ENCODE measurements at places on chromosomes 5 and 9.
A peak's percentile ranks its signal among the peaks of the same experiment; 100 is the strongest.

GRCh38 chr5:128084228-128085167 lies 932 bp downstream of the SLC12A2 start:
- DNase-seq, result peak; percentile 25

DNA sequence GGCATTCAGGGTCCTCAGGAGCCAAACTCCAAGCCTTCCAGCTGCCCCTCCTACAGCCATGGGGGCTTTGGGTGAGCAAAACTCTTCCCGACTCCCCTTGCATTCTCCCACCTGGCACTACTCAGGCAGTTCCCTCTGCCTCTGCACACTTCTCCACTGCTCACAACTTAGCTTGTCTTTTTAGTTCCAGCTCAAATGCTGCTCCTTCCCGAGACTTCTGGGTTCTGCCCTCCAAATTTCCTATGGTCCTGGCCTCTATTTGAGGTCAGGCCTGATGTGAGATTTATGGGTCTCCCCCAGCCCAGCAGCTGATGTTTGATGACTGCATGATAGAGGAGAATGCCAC lies 5.7 kb upstream of the SLC25A48 start:
- no peak for DNase-seq

GRCh38 chr5:105230516-105231157 lies 1668.0 kb upstream of the NUDT12 start:
- DNase-seq, result no peak

GRCh38 chr5:180050121-180050940 lies 21.2 kb downstream of the RNF130 start:
- DNase-seq, result no peak

GRCh38 chr5:145697251-145697990 lies 137.7 kb downstream of the PRELID2 start:
- peak; percentile 4 for DNase-seq

DNA sequence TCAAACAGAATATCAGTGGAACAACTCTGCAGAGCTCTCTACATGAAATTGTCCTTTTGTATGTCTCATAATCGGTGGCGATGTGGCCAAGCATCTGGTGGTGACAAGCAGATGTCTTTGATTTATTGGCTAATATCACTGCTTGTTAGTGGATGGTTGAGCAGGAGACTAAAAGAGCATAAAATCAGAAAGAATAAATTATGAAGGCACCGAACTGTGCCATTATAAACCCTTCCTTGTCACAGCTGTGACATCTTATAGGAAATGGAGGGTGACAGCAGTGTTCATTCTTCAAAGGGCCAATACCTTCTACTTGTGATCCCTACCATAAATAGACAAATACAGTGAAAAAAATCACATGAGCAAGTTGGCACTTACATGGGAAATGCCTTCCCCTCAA lies 1404.3 kb downstream of the MAT2B start:
- DNase-seq, result no peak

DNA sequence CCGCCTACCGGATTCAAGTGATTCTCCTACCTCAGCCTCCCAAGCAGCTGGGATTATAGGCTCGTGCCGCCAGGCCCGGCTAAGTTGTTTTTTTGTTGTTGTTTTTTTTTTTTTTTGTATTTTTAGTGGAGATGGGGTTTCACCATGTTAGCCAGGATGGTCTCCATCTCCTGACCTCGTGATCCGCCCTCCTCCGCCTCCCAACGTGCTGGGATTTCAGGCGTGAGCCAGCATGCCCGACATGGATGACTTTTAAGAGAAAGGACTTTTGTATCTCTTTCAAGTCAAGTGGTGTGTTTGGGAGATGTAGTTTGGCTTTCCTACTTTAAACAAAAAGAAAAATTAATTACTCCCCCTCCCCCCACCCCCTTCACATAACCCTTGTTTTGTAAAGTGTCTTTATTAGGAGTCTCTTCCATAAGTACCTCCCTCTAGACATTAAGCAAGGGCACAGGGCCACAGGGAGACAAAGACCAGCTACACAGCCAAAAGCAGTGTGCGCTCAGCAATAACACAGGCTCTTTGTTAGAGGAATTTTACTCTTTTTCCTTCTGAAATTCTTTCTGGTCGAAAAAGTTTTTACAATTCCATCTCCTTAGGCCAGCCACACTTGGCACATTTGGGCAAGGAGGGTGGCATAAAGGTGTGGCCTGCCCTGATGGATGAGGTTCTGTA lies 31.2 kb downstream of the JAKMIP2 start:
- DNase-seq, result no peak

DNA sequence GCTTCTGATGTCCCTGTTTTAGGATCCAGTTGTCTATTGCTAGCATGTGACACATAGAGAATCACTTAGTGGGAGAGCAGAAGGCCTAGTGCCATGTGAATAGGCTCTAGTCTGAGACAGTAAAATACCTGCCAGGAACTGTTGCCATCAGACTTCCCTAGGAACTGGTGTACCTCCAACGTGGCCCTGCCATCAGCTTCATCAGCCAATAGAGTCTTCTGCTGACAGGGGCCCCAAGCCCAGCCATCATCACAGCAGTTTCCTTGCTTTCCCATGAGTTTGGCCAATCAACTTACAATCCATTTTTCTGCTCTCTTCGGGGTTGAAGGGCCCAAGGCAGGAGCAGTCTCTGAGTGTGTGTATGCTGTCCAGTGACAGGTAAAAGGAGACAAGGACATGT lies 128.4 kb upstream of the ADRA1B start:
- DNase-seq, result no peak

GRCh38 chr5:134563962-134564361 lies 38.5 kb downstream of the JADE2 start:
- DNase-seq, result no peak
